ENCODE measurements at places on chromosomes 2 and 18. TPM values are rescaled to one million over a fixed set of nuclear protein-coding genes. Genes with fewer than 3 reads are reported as not detected.

DNA sequence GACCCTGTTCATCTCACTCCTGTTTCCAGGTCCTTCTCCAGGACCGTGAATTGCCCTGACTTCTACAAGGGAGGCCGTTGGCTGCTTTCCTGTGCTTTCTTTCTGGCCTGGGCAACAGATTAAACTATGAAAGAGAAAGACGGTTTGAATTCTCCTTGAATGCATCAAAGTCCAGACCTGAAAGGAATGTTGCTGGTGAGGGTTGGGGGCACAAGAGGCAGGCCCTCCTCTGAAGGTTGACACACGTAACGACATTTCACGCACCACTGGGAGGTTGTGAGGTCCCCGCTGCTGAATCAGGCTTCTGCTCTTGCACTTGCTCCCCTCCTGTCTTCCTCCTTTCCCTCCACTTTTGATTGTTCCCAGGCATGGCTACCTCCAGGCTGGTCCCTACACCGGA lies 141.9 kb downstream of the CYRIA start:
- no peak overlapping the region for H3K27ac ChIP-seq
- H3K4me3 ChIP-seq = no peak overlapping the region
- no peaks in the 10 kb centered on the region for H3K27me3 ChIP-seq
- H3K4me1 ChIP-seq = no peaks in the 10 kb centered on the region
- DNase-seq = no peak
- H3K36me3 ChIP-seq = no peaks in the 10 kb centered on the region

Gene ODC1
- total RNA-seq = 76.7 TPM

DNA sequence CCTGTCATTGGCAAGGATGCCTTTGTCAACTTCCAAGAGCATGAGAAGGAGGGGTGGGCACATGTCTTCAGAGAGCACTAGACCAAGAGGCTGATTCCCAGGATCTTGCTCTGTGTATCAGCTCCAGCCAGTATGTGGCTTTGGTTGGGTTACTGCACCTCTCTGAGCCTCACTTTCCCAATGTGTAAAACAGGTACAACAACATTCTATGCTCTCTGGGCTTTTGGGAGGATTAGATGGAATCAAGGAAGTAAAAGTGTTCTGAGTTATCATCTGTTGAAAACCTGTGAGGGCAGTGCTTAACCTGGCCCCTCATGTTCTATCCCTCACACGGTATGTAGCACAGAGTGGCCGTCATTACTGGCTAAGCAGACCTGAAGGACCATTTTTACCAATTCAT lies 103.9 kb downstream of the FHOD3 start:
- H3K27me3 ChIP-seq = no peaks in the 10 kb centered on the region
- H3K36me3 ChIP-seq = no peaks in the 10 kb centered on the region
- no peak overlapping the region for H3K4me3 ChIP-seq
- no peak for DNase-seq
- no peak overlapping the region for H3K27ac ChIP-seq

Gene LIMS2
- 4.9 TPM for total RNA-seq

- no peaks in the 10 kb centered on the region for H3K36me3 ChIP-seq
- no peaks in the 10 kb centered on the region for H3K4me1 ChIP-seq
- H3K4me3 ChIP-seq = no peak overlapping the region
- DNase-seq = no peak
These were observed 86.3 kb downstream of the ALPK2 start for GRCh38 chr18:58542426-58543159.

- no peaks in the 10 kb centered on the region for H3K36me3 ChIP-seq
- no peak overlapping the region for H3K4me3 ChIP-seq
- no peaks in the 10 kb centered on the region for H3K27me3 ChIP-seq
These were observed 40.5 kb upstream of the KIDINS220 start for GRCh38 chr2:8877894-8878293.

- H3K4me3 ChIP-seq = no peak overlapping the region
- no peaks in the 10 kb centered on the region for H3K27me3 ChIP-seq
- no peak for DNase-seq
- peaks cover 4% of the 10 kb centered on the region for H3K4me1 ChIP-seq
- H3K36me3 ChIP-seq = no peaks in the 10 kb centered on the region
These were observed 233.9 kb downstream of the SLC4A3 start for GRCh38 chr2:219861307-219861706.

DNA sequence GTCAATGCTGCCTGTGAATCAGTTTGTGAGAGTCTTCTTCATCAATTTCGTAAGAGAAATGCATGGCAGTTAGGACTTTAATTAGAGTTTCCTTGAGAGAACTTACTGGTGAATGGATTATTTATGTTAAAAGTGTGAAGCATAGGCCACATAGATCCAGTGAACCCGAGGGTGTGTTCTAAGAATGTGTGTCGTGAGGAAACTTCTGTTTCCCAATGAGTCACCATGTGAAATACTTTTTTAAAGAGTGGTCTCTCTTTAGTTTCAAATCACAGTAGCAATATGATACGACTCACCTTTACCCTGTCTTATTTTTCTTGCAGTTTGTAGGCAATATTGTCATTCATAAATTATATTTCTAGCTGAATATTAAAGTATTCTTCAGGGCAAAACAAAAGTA lies 18.5 kb downstream of the THSD7B start:
- no peaks in the 10 kb centered on the region for H3K27me3 ChIP-seq
- H3K4me3 ChIP-seq = no peak overlapping the region
- DNase-seq = no peak
- H3K36me3 ChIP-seq = no peaks in the 10 kb centered on the region
- H3K4me1 ChIP-seq = no peaks in the 10 kb centered on the region

- DNase-seq = no peak
- H3K36me3 ChIP-seq = no peaks in the 10 kb centered on the region
- no peaks in the 10 kb centered on the region for H3K27me3 ChIP-seq
- H3K4me1 ChIP-seq = peaks cover 23% of the 10 kb centered on the region
These were observed 44.5 kb downstream of the PHLPP1 start for GRCh38 chr18:62759704-62760402.

DNA sequence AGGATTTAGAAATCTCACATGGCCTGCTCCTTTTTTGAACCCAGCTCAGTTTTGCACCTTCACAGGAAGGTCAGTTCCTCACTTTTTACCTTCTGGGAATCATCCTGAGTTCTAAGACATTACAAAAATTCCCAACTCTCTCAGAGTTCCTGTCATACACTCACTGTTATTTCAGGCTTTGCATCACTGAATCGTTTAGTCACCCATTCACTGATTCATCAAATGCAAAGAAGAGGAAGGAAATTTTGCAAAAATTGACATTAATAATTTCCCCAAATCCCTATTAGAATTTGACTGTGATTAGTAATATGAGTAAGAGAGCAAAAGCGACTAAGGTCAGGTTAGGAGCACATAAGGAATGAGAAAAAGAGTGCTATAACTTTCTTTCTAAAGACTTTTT lies 197.5 kb downstream of the PDE1A start:
- no peaks in the 10 kb centered on the region for H3K4me1 ChIP-seq
- H3K27me3 ChIP-seq = no peaks in the 10 kb centered on the region
- no peaks in the 10 kb centered on the region for H3K36me3 ChIP-seq

GRCh38 chr2:53881986-53882385 lies 22.2 kb upstream of the GPR75 start:
- H3K4me3 ChIP-seq = no peak overlapping the region
- no peaks in the 10 kb centered on the region for H3K27me3 ChIP-seq
- H3K27ac ChIP-seq = no peak overlapping the region
- no peaks in the 10 kb centered on the region for H3K4me1 ChIP-seq

- DNase-seq = no peak
- no peak overlapping the region for H3K4me3 ChIP-seq
- H3K27ac ChIP-seq = no peak overlapping the region
- H3K27me3 ChIP-seq = no peaks in the 10 kb centered on the region
These were observed 8.1 kb upstream of the ZNF236 start for GRCh38 chr18:76814256-76814655.

- H3K27me3 ChIP-seq = no peaks in the 10 kb centered on the region
- no peak overlapping the region for H3K27ac ChIP-seq
- H3K4me1 ChIP-seq = no peaks in the 10 kb centered on the region
These were observed 204.4 kb downstream of the CCDC102B start for GRCh38 chr18:69002233-69002632.

DNA sequence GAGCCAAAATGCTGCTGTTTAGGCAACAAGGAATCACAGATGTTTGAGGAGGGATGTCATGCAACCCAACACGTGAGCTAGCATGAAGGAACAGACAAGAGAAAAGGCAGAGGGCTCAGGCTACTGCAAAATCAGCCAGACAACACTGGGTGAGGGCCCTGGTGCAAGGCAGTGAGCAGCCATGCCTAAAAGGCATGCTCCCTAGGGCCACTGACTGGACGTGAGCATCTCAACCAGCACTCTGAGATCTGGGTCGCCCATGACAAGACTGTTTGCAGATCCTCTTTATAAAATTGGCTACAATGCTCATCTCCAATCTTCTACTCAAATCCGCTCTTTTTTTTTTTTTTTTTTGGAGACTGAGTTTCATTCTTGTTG lies 49.1 kb downstream of the KIAA2012 start:
- no peak for DNase-seq
- H3K4me1 ChIP-seq = no peaks in the 10 kb centered on the region
- H3K4me3 ChIP-seq = no peak overlapping the region

DNA sequence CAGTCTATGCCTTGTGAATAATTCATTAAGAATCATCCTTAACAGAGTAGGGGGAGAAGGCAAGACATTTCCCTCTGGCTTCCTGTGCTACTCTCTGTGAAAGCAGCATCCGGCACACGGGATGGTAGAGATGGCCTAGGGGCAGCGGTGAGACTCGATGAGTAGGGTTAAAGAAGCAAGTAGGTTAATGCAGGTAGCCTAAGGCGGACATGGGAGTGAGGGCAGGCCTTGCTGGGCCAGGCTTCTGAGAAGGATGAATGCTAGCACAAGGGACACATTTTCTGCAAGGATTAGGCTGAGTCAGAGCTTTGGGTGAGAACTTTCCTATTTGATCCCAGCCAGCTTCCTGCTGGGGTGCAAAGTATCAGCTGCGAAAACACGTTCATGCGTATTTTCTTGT lies 80.8 kb downstream of the NXPH2 start:
- H3K27ac ChIP-seq = no peak overlapping the region
- DNase-seq = no peak
- no peaks in the 10 kb centered on the region for H3K36me3 ChIP-seq
- H3K4me1 ChIP-seq = peaks cover 5% of the 10 kb centered on the region

GRCh38 chr18:79816092-79816491 lies 18.4 kb downstream of the KCNG2 start:
- no peak for DNase-seq
- H3K27ac ChIP-seq = no peak overlapping the region
- H3K27me3 ChIP-seq = no peaks in the 10 kb centered on the region
- H3K4me3 ChIP-seq = no peak overlapping the region
- no peaks in the 10 kb centered on the region for H3K4me1 ChIP-seq

DNA sequence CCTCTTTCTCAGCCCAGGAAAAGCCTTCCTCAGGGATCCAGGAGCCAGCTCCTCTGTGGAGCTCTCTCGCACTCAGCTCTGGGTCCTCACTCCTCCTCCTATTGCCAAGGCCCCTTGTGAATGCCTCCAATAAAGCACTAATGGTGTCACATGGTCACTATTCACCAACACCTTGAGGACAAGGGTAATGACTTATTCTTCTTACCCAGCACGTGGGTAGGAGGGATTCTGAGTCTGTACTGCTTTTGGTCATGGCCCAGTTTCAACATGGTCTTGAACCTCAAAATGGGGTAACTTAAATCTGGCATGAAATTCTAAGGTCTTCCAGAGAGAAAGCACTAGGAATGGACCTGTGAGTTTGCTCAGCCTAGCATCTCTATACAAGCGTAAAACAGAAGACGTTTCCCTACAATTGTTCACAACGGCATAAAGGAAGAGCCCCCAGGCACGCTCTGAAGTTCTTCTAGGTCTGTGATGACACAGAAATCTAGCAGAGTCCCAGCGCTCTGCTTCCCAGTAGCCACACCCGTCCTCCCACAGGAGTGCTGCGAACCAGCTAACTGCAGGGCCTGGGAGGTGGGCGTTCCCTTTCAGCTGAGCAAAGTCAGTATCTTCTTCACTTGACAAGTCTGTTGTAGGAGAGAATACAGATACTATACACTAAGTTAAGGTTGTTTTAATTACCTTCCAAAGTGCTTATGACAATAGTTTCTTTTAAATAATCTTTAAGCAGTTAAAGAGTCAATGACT lies 14.6 kb upstream of the KIDINS220 start:
- no peak overlapping the region for H3K4me3 ChIP-seq
- no peaks in the 10 kb centered on the region for H3K27me3 ChIP-seq
- no peaks in the 10 kb centered on the region for H3K36me3 ChIP-seq
- peaks cover 2% of the 10 kb centered on the region for H3K4me1 ChIP-seq
- no peak for DNase-seq
- no peak overlapping the region for H3K27ac ChIP-seq

Gene RAMP1
- total RNA-seq = 0.65 TPM

Gene NT5C1B
- not detected for total RNA-seq

Gene RNASEH1
- 40.8 TPM for total RNA-seq

Gene CRYBA2
- not detected for total RNA-seq

GRCh38 chr2:64852771-64853241 lies 136.4 kb upstream of the SLC1A4 start:
- peaks cover 9% of the 10 kb centered on the region for H3K27me3 ChIP-seq
- no peak overlapping the region for H3K4me3 ChIP-seq
- H3K27ac ChIP-seq = no peak overlapping the region
- H3K4me1 ChIP-seq = peaks cover 9% of the 10 kb centered on the region
- no peak for DNase-seq

Gene STARD6
- total RNA-seq = not detected

Data from H1 (cell line).